ENCODE measurements at places on chromosomes 3 and 15. TPM values are rescaled to one million over a fixed set of nuclear protein-coding genes. Genes with fewer than 3 reads are reported as not detected.

The FYTTD1 gene
- 28.5 TPM for total RNA-seq

The CCDC80 gene
- total RNA-seq, result 54.2 TPM

The KLHL40 gene
- not detected for total RNA-seq

The FBXL22 gene
- total RNA-seq, result 0.25 TPM

The KBTBD13 gene
- not detected for total RNA-seq

The MAGEF1 gene
- 24.3 TPM for total RNA-seq

The GHSR gene
- total RNA-seq, result not detected

The BAHD1 gene
- 11.7 TPM for total RNA-seq

The FAM43A gene
- 19.8 TPM for total RNA-seq

The IQGAP1 gene
- total RNA-seq, result 165 TPM

The HGD gene
- 16.4 TPM for total RNA-seq

The GCSAM gene
- total RNA-seq, result not detected

The KLHL6 gene
- not detected for total RNA-seq

Data from A549 treated with Hydrocortisone at 1 μM for 4 hours (cell line).